ENCODE measurements at places on chromosomes 16 and 17.

DNA sequence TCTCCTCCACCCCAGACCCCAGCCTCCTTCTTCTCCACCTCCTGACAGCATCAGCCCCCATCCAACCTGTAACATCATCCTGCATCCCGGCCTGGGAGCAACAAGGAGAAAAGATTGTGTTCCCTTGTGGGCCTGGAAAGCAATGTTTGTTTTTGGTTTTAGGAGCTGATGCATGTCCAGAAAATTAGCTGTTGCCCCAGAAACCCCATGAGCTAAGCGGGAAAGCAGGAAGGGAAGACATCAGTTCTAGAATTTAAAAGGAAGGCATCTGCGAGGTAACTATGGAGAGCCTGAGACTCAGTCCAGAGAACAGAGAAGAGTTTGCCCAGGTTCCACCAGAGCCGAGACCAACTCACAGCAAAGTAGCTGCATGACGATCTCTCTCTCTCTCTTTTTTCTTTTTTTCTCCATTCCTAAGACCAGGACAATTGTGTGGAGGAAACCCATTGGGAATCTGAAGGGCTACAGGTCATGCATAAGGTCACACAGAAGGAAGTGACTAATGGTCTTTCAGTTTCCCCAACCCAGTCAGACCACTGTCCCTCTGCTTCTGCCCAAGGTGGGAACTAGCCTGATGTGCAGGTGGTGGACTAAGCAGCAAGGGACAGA is 124.4 kb downstream of the SLC39A11 start:
- DNase-seq, result no peak

DNA sequence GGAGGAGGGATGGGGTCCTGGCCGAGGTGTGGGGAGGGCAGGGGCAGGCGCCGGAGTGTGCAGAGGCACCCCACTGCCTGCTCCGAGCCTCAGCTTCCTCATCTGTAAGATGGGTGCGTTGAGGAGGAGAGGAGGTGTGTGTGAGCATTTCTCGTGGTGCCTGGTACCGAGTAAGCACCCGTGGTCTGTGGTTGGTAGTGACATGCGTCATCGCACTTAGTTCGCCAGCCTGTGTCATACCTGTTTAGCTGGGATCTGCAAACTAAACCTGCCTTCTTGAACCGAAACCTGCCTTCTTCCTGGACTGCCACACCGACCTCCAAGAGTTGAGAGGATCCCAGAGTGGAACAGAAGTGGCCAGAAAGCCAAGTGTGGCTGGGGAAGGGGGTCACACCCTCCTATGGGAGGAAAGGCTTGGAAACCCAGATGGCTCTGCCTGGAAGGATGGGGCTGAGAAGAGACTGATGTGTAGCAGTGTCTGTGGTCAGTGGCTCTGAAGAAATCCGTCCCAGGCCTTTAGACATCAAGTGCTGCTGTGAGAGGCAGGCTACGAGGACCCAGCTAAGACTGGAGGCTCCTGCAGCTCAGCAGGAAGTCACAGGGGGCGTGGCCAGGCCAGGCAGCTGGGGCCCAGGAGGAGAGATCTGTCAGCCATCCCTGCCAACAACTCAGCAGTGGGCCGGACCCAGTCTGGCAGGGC is 162.6 kb upstream of the PLCG2 start:
- DNase-seq, result peak; percentile 82

DNA sequence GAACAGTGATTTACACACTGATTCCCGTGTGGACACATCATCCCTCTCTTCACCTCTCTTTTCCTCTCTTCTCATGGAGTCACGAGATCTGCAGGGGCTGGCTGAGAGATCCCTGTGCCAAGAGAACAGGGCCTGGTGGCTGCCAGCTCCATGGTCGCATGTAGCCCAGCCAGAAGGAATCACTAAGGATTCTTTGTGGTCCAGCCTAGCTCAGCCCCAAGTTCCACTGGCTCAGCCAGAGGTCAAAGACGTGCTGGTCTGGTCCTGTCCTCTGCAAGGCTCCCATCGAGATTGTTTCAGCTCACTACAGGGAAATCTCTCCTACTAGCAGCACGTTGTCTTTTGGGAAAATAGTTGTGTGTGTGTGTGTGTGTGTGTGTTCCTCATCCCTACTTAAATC is 66.4 kb downstream of the NDEL1 start:
- DNase-seq, result no peak

- no peak for DNase-seq
Measured at GRCh38 chr16:85650135-85650843, 37.2 kb downstream of the GSE1 start.
